ENCODE measurements at places on chromosomes 5 and 9.

DNA sequence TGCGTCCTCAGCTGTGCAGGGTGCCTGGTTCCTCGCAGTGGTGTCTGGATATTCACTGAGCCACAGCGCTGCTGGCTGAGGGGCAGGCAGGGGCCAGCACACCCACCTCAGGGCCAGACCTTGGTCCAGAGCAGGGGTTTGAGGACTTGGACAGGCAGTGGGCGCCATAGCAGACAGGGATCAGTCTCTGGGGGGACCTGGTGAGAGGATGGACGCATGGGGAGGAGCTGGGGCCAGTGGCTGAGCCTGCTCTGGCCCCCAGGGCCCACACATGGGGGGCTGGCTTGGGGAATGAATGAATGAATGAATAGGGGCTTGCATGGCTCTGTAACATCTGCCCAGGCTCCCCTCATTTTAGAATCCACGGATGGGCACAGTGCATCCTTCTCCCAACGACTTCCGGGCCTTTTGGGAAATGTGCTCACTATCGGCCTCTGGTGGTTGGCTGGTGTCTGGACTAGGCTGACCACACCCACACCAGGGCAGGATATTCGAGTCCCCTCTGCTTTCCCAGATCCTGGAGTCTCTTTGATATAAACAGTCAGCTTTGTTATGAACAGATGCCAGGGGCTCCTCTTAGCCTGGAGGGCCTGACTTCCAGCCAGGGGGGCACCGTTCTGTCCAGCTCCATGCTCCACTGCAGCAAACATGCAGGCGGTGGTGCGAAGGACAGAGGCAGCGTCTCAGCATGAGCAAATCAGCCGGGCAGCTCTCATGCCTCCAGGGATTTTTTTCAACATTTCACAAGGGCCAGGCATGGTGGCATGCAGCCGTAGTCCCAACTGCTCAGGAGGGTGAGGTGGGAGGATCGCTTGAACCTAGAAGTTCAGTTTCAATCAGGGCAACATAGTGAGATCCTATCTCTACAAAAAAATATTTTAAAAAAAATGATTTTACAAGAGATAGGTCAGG lies 62.6 kb downstream of the NEK6 start:
- DNase-seq: no peak

GRCh38 chr5:7894860-7895259 lies 25.9 kb downstream of the MTRR start:
- no peak for DNase-seq

- DNase-seq: no peak
Measured at GRCh38 chr5:74542482-74542881, 98.0 kb downstream of the ENC1 start.

DNA sequence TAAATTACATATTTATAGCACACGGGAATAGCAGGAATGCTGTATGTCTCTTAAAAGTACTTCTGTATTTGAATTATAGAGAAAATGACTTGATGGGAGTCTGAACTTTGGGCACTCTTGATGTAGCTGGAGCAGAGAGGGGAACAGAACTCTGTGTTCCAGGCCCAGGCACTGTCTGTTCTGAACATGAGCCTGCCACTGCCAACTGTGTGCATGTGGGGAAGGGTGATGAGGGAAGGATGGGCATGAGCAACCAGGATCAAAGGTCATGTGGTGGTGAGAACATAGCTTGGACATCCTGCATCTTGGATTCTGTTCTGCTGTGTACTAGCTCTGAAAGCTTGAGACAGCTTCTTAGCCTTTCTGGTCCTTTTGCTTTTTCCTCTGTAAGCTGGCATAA lies 16.4 kb upstream of the ZBED3 start:
- DNase-seq: no peak

DNA sequence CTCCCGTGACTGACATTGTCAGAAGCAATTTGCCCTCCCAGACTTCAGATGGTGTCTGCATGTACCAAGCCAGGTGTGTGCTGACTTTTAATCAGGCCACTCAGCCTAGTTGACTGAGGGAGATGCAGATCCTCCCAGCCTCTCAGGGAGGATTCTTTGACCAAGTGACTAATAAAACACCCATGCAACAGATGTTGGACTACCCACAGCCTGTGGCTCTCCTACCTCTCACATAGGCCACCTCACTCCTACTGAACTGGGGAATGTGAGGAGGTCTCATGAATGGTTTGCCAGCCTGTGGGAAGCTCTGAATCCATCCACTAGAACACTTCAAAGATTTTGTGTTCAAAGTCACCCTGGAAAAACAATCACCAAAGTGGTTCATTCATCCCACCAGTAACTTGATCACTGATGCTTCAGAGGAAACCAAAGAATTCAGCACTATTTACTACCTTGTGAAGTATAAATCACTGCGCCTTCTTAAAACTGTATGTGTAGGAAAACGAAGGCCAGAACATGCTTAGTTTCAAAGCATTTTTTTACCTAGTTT lies 80.1 kb downstream of the ESM1 start:
- no peak for DNase-seq

- DNase-seq: no peak
Measured at GRCh38 chr5:113654828-113655227, 141.3 kb downstream of the YTHDC2 start.

DNA sequence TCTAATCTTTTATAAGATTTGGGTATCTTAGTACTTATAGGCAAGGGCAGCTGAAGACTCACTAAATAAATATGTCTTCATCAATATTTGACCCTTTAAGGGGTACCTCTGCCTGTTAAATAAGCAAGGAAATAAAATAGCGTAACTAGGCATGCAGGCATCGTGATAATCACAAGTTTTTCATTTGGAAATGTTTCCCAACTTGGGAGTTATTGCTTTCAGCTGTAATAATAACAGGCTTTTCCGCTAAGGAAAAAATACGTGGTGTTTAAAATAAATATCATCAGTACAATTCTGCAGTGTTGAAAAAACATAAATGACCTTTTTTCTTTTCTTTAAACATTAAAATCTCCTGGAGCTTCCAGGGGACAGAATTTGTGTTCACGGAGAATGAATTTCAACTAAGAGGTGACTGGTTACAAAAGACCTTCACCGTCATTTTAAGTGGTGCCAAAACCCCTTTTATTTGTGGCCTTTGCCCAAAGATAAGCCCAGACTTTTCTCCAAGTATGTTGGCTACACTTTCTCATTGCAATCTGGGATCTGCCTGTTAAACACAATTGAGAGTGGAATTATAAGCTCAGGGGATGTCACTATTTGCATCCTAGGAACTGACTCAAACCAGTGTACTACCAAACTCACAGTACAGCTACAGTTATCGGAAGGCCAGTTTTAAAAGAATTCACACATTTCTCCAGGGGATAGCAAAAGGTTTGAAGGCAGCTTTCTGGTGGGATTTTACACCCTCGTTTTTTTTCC lies 218.6 kb downstream of the FBXL7 start:
- no peak for DNase-seq

DNA sequence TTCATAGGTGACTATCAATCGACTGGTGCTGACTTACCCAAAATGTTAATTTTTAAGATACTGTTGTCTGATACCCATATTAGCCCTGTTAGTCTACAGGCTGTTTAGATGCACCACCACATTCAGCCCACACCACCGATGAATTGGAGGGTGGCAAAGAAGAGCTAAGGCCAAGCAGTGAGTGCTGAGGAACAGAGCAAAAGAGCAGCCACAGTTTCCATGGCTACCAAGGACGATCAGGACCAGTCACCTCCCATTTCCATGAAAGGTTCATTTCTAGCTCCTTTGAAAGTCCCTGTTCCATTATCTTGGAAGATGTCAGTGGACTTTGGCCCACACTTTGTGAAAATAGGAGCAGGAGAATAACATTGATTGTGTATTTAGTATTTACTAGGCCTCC lies 362.9 kb downstream of the TRIM32 start:
- DNase-seq: no peak

DNA sequence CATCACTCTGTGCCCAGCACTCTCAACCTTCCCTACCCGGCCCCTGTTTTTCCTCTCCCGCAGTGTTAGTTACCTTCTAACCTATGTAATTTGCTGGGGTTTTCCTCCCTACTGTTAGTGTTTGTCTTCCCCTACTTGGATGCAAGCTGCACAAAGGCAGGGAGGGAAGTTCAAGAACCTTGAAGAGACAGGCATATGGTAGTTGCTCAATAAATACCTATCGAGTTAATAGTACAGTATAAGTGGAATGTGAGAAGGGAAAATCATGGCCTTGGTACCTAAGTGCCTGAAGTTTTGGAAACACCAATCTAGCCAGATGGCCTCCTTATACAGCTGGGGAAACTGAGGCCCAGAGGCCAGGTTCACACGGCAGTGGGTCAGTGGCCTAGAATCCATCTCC lies 24.2 kb downstream of the PDGFRB start:
- DNase-seq: no peak

DNA sequence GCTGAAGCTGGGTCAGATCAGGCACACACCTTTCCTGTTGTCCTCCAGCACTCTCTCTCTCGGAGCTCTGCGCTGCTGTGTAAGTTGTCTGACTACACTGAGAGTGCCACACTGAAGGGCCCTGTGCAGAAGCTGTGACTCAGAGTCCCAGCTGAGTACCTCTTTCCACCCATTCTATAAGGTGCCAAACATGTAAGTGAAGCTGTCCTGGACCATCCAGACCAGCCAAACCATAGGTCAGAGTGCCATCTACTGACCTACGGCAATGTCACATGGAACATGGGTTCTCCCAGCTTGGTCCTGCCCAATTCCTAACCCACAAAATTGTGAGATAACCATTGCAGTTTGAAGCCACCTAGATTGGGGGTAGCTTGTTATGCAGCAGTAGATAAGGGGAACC lies 68.2 kb downstream of the ADCY2 start:
- no peak for DNase-seq

GRCh38 chr5:154284433-154284832 lies 93.9 kb downstream of the GALNT10 start:
- no peak for DNase-seq

GRCh38 chr5:137016783-137017324 lies 482.3 kb downstream of the SPOCK1 start:
- no peak for DNase-seq

- no peak for DNase-seq
Measured at GRCh38 chr9:126123927-126124326, 202.7 kb upstream of the MVB12B start.

DNA sequence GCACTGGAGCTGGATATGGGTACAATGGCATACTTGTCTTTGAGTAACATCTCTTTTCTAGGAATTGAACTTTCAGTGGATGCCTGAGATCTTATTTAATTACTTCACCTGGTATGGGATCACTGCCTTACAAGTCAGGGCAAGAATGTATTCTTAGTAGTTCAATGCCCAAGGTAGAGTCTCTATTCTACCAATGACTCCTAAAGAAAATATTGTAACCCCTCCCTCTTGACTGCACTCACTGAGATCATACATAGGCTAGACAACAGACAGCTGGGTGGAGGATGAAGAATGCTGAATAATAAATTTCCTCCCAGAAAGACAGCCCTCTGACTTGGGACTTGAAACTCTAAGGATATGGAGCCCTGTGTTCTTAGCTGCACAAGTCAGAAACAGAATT lies 1216.3 kb upstream of the ACO1 start:
- DNase-seq: no peak

- no peak for DNase-seq
Measured at GRCh38 chr5:126016256-126016655, 407.0 kb upstream of the GRAMD2B start.

GRCh38 chr5:69485471-69485870 lies 7.1 kb upstream of the OCLN start:
- no peak for DNase-seq

DNA sequence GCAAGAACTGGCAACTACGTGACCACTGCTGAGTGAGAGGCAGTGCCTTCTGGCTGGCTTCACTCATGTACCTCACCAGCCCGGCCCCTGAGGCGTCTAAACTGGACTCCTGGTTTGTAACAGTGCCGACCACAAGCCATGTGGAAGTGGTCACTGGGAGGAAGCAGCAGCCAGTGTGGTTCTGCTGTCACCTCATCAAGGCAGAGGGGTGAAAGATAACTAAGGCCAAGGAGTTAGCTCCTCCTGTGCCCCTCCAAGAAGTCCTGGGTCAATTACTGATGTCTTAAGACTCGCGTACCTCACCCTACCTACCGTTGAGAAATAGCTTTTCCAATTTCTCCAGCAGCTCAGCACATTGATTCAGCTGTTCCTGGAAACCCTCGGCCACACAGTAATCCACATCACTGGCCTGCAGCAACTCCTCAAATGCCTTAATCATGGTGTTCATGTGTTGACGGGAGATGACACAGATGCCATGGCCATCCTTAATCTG lies 142.9 kb downstream of the CDK5RAP2 start:
- DNase-seq: no peak

DNA sequence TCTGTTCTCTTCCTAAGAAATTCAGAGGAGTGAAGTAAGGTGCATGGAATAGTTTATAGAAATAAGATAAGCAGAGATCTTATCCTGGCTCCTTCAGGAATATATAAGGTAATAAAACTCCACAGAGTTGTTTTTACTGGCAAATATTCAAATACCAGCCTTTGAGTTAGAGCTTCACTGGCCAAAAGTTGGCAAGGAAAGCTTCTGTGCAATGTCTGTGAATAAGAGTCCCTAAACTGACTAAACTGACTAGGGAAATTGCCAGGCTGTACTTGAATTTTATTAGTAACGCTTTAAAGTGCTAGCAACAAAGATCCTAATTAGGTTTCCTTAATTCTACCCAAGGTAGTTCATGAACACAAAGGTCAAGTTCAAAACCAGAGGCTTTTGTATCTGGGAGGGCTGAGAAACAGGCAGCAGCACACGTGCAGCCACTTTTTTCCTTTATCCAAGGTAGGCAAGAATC lies 131.1 kb upstream of the MPDZ start:
- no peak for DNase-seq

DNA sequence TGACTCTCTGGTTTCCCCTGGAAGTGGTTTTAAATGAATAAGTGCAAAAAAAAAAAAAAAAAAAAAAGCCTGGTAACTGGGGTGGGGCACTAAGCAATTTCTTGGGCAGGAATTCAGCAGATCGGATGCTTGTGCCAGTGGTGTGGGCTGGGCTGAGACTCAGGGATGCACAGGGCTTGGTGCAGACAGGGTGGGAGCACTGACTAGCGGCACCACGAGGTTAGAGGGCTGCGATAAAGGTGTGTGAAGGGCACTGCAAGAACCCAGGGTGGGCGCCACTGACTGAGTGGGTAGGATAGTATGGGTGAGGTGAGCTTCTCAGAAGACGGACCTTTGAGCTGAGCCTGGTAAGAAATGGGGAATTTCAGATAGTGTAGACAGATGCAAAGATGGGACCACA lies 45.5 kb upstream of the CPLX2 start:
- DNase-seq: no peak

DNA sequence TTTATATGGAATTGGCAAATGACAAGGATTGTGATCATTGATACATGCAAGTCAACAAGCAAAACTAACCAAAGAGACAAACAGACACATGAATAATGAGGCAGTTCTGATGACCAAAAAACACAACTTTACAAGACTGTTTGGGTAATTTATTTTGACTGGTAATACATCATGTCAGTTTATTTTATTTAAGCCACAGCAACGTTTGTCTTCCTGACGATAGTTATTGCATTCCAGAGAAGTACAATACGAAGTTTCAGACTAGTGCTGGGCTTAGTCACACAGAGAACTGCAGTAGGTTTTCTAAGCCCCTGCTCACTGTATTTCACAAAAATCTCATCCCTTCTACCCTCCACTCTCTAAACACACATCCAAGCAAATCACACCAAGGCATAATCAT lies 514.2 kb downstream of the RAB3C start:
- DNase-seq: no peak

Data from T-cell (primary cell).